ENCODE measurements at places on chromosomes 6 and 20.

GRCh38 chr20:1636621-1637020, 16.8 kb upstream of the SIRPB1 start:
- no peak for DNase-seq

DNA sequence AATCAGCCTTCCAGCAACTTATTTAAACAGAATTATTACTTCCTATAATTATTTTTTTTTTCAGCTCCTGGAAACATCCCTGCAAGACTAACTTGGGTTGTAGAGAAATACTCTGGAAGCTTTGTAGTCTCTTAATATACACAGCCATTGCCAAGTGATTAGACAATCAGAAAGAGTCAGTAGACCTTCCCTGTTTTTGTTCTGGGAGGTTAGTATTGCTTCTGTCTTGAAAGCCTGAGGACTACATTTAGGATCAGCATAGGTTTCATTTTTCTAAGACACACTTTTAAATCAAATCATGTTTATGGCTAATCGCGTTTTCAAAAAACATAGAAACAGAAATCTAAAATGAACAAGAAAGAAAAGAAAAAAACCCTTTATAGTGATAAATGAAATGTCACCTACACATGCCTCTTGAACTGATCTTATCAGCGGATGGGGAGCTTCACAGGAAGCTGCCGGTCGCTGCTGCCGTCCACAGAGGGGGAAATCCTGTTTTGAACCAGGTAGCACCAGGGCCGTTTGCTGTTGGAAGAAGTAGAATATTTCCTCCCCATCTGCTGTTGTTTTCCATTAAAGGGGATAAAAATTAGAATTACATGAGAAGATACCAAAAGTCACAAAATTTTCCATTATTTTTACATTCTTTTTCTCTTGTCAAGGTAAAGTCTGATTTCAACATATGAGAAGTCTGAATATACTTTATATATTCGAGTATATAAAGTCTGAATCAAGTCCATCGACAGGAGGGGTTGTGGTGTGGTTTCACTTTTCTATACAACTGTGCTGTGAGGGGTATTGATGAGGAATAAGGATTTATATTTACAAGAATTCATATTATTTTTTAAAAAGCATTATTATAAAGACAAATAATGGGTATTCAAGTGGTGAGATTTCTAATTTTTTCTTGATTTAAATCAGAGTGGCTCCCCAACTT, 94.6 kb downstream of the ARMC2 start:
- no peak for DNase-seq

GRCh38 chr20:19909725-19910124, 107.4 kb upstream of the NAA20 start:
- no peak for DNase-seq

DNA sequence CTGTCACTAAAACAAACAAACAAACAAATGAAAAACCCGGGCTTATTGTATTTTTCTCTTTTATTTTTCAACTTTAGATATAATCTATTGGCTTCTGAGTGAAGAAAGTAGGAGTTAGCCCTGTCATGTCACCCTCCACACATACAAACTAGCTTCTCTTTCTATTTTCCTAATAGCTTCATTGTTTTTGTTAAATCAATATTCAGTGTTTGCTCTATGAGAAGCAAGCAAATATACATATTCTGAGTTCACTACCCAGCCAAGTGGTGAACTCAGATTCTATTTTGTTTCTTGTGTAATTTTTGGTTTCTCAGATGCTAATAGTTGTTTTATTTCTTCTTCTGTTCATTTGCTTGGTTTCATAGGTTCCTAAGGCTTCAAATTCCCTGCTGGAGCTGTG, 66.4 kb downstream of the SNRNP48 start:
- DNase-seq = no peak

DNA sequence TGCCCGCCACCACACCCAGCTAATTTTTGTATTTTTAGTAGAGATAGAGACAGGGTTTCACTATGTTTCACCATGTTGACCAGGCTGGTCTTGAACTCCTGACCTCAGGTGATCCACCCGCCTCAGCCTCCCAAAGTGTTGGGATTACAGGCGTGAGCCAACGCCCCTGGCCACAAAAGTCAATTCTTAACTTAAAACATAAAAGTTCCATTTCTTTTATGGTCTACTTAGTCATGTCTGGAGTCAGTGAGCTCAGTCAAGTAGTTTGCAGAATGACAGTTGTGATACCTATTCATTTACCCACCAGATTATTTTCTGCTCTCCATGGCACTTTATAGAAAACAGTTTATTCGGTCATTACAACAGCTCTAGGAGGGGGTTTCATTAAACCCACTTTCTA, 103.1 kb upstream of the ESR1 start:
- no peak for DNase-seq

GRCh38 chr6:37538107-37538506, 38.4 kb upstream of the CCDC167 start:
- DNase-seq = no peak

DNA sequence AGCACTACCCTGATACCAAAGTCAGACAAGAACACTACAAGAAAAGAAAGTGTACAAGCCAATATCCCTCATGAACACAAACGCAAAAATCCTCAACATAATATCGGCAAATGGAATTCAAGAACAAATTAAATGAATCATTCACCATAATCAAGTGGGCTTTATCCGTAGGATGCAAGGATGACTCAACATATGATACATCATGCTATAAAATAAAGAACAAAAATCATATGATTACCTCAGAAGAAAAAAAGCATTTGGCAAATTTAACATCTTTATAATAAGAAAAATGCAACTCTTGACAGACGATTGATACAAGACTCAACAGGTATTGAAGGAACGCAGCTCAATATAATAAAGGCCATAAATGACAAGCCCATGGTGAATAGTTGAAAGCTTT, 843.9 kb downstream of the FRK start:
- no peak for DNase-seq

DNA sequence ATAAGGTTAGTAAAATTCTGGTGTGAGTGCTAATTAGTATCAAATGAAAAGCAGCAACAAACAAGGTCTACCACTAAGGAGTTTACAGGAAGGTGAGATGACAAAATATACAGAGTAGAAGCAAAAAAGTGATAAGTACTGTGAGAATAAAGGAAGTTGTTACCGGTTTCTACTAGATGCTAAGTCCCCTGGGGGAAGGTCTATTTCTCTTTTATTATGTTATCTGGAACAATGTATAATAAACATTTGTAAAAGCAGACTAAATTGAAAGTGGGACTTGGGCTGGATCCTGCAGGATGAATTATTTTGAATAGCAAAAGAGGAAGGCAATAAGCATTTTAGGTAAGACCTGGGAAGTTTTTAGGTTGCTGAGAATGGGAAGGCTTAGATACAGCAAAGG, 158.7 kb upstream of the SLC22A16 start:
- DNase-seq = no peak

GRCh38 chr6:64034910-64035655, 399.5 kb downstream of the PHF3 start:
- DNase-seq = no peak

DNA sequence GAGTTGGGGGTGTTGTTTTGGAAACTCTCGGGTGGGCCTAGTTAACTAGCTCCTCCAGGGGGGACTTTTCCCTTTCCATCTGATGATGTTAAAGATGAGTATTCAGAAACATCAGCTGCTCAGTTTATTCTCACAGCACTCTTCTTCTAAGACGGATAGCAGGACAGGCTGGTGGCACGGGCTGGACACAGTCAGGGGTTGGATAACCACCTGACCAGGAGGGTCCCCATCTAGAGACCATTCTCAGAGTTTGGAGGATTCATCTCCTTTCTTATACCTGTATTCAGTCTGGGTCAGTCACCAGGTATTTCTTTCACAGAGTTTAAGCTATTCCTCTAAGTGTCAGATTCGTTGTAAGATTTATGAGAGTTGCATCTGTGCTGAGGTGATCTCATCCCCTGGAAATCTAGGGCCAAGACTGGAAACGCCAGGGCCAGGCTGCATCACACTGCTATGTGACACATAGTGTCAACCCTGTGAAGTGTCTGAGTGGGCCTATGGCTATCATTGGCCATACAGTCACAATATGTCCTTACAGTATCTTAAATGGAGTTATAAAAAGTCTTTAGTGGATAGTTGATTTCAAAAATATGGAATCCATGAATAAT, 111.7 kb downstream of the FAM50B start:
- no peak for DNase-seq

GRCh38 chr6:149895833-149896271, 2.1 kb downstream of the RAET1E start:
- no peak for DNase-seq

DNA sequence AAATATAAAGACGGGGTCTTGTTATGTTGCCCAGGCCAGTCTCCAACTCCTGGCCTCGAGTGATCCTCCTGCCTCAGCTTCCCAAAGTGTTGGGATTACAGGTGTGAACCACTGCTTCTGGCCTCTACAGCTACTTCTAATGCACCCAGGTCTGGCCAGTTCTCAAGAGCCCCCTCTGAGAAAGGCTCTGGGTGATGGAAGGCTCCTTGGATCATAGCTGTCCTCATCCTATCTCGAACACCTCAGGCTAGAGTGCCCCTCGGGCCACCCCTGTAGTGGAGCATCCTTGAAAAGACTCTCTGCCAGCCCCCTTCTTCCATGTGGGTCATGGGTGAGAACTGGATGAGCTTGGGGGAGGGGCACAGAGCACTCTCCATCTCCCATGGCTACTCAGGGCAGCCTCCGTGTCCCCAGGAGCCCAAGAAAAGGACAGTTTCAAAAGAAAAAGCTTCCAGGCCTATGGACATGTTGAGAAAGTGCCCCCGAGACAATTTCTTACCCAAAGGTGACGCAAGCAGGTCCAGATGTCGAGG, 714 bp upstream of the MYLK2 start:
- no peak for DNase-seq

Data from GM18507 (cell line).